ENCODE measurements at places on chromosomes 4 and X.

GRCh38 chr4:42915484-42915883, 23.0 kb downstream of the GRXCR1 start:
- DNase-seq, result no peak

DNA sequence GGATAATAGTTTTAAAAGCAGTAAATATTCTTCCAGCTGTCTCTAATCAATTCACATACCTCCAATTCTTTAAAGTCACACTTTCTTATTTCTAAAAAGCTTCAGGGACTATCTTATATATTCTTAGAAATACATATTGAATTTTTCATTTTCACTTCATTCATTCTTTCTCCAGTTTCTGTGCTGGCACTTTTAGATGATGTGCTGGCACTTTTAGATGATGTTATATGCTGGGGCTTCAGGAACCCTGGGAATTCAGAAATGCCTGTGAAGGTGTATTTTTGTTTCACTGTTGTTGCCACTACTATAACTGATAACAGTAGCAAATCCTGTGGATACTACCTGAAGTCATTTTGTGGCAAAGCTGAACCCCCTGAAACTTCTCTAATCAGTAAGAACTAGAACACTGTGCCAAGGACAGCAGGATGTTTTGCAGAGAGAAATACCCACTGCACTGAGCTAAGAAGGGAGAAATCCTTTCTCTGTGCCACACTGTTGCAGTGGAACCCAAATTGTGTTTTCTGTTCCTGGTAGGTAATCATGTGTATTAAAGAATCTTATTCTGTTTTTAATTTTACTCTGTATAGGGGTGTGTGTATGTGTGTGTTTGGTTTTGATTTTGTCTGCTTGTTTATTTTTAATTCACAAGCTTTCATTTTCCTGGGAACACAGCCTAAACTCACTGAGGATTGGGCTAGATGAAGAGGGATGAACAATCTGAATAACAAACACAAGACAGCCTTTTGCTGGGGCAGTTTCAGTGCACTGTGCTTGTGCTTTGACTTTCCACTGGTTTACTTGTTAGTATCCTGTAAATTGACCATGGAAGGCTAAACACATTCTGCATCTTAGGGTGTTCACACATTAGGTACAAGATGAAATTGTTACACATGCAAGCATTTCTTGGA, 898.3 kb downstream of the CCSER1 start:
- DNase-seq, result no peak

- no peak for DNase-seq
These were observed 659.7 kb downstream of the CENPC start for GRCh38 chr4:66885501-66886165.

DNA sequence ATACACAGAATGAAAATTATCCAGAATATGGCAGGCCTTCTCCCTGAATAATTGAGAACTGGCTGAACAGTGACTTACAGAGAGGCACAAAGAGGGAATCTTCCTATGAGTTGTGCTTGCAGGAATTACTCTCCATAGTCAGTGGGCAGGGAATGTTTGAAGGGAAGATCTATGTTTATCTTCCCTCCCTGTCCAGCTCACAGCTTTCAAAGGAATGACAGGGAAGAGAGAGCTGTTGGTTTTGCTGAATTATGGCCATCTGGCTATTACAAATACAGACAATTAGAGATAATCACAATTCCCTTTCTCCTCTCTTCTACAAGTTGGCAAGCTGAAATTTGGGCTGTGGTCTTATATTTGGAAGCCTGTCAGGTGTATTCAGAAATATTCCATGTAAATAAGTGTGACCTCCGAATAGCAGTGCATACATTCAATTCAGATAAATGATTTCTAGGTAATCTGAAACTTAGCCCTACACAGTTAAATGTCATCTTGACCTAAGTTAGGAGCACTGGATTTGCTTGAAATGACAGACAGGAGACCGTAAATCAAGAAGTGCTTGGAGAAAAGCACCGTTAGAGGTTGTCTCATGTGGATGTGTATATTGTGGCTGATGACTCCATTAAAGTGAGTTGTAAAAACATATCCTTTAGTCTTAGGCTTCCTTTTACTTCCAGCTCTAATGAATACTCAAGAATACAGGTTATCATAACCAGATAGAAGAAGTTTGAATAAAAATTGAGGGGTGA, 136.8 kb downstream of the C4orf33 start:
- DNase-seq, result no peak

- no peak for DNase-seq
These were observed 121.7 kb downstream of the GRXCR1 start for GRCh38 chr4:43014256-43014655.

DNA sequence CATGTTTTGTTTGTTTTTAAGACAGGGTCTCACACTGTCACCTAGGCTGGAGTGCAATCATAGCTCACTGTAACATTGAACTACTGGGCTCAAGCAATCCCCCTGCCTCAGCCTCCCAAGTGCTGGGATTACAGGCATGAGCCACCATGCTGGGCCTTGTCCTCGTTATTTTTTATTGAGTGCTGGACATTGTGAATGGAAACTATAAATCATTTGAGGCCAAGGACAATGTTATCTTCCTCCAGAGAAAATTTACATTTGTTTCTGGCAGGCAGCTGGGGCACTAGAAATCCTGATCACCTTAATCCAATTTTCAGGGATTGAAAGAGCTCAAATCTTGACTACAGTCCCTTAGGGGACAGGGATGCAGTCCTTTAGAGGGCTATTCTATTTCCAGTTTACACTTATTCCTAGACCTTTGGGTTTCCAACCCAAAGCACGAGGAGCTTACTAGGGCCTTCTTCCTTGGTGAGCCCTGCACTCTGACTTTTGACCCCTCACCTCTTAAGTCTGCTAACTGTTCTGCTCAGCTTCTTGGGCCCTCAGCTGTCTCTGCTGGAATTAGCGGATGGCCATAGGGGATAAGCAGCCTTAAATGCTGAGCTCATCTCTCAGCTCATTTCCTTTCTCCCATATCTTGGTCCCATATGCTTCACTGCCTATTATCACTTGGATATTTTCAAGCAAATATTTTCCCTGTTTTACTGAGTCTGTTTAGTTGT, 23.0 kb upstream of the PDZD4 start:
- DNase-seq, result no peak

GRCh38 chr4:24768006-24768405, 27.4 kb upstream of the SOD3 start:
- no peak for DNase-seq

DNA sequence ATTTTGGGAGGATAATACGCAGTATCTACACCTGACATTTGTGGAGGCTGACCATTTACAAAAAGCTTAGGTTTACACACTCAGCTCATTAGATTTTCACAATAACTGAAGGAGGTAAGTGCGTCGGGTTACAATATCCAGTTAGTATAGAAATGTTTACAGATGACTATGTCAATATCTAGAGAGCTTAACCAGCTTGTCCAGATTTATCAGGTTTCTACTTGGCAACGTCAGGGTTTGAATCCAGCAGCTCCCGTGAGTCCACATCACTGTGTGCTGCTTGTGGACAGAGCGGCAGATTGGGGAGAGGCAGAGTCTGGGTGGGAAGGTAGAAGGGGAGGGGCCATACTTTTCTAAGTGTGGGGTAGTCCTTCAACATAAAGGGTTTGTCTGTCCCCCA, 28.3 kb downstream of the ARHGAP10 start:
- no peak for DNase-seq

Data from aorta (tissue), 5 donors.